ENCODE measurements at places on chromosomes 4 and X.
A peak's percentile ranks its signal among the peaks of the same experiment; 100 is the strongest.

- H3K4me1 ChIP-seq, result no peaks in the 10 kb centered on the region
- no peaks in the 10 kb centered on the region for H3K36me3 ChIP-seq
- H3K27ac ChIP-seq, result no peak overlapping the region
- no peaks in the 10 kb centered on the region for H3K27me3 ChIP-seq
- no peak overlapping the region for H3K4me3 ChIP-seq
Measured at GRCh38 chr4:61143461-61143860, 56.7 kb upstream of the ADGRL3 start.

DNA sequence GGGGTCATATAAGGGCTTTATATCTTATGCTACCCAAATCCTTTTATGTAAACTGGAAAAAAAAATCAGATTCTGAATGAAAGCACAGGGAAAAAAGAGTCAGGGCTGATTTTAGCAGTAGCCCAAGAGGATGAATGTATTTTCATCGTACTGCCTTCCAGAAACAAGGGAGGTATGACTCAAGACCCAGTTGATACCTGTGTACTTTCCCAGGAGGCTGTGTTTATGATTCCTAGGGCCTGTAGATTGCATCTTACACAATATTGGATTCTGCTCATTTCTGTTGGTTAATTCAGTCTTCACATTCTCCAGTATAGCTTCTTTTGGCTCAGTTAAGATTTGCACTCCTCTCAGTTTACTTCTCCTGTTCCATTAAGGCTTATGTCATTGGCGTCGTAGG lies 127.9 kb upstream of the LIMCH1 start:
- no peak for DNase-seq
- H3K36me3 ChIP-seq, result no peaks in the 10 kb centered on the region
- H3K27me3 ChIP-seq, result no peaks in the 10 kb centered on the region
- no peaks in the 10 kb centered on the region for H3K4me1 ChIP-seq
- H3K27ac ChIP-seq, result no peak overlapping the region

DNA sequence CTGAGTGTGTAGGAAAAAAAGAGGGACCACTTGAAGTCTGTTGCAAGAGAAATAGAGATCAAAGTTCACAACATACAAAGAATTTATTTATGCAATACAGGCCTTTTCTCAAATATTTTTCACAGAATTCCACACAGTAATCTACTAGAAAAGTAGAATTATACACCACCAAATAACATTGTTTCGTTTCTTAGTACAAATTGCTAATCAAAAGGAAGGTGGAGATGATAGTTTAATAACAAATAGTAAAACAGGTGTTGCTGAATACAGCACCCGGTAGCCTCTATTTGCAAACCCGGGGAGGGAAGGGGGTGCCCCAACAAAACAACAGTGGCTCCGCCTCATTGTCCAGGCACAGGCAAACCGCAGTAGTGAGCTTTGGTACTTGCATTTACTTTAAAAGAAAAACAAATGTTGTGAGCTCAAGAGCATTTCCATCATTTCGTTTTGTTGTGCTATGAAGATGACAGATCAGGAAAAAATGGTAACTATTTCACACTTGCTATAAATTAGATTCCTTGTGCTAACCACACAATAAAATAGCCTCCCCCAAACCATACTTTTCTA lies 186.4 kb downstream of the DCLK2 start:
- no peak for DNase-seq
- H3K4me3 ChIP-seq, result no peak overlapping the region
- peaks cover 2% of the 10 kb centered on the region for H3K36me3 ChIP-seq

DNA sequence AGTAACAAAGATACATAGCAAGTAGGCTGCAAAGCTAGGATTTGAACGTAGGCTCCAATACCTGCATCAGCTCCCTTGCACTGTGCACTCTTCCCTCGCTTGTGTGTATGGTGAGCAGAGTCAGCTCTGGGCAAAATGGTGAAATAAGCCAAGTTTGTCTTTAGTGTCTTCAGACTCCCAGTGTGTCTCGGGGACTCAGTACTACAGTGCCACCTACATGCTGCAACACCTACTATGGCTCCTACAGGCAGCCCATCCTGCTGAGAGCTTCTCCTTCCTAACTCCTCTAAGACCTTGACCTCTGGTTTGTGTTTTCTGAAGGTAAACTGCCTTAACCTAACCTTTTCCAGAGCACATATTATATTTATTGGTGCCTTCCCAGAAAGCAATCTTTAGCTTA lies 42.5 kb downstream of the RTL9 start:
- no peak overlapping the region for H3K4me3 ChIP-seq
- no peak for DNase-seq
- no peak overlapping the region for H3K27ac ChIP-seq
- no peaks in the 10 kb centered on the region for H3K4me1 ChIP-seq
- H3K27me3 ChIP-seq, result peaks cover 42% of the 10 kb centered on the region

GRCh38 chrX:45309096-45309495 lies 108.4 kb upstream of the DIPK2B start:
- no peak for DNase-seq
- H3K36me3 ChIP-seq, result no peaks in the 10 kb centered on the region
- H3K4me1 ChIP-seq, result no peaks in the 10 kb centered on the region
- H3K4me3 ChIP-seq, result no peak overlapping the region

GRCh38 chr4:153564630-153565525 lies 98.7 kb downstream of the TMEM131L start:
- no peaks in the 10 kb centered on the region for H3K27me3 ChIP-seq
- peaks cover 72% of the 10 kb centered on the region for H3K4me1 ChIP-seq
- H3K36me3 ChIP-seq, result peaks cover 17% of the 10 kb centered on the region

DNA sequence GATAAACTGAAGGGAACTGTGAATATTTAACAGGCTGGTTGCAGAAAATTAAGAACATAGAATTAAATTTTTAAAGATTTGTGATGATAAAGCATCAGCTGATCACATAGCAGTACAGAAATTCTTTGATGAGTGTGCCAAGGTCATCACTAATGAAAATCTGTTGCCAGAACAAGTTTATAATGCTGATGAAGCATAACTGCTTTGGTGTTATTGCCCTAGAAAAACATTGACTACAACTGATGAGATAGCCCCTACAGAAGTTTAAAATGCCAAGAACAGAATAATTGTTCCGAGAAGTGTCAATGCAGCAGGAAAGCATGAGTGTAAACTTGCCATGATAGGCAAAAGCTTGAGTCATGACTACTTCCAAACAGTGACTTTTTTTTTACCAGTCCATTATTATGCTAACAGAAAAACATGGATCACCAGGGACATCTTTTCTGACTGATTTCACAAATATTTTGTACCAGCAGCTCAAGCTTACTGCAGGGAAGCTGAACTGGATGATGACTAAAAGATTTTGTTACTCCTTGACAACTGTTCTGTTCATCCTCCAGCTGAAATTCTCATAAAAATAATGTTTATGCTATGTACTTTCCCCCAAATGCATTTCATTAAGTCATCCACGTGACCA lies 1136.6 kb downstream of the FAT4 start:
- no peak overlapping the region for H3K27ac ChIP-seq
- DNase-seq, result no peak
- no peak overlapping the region for H3K4me3 ChIP-seq

DNA sequence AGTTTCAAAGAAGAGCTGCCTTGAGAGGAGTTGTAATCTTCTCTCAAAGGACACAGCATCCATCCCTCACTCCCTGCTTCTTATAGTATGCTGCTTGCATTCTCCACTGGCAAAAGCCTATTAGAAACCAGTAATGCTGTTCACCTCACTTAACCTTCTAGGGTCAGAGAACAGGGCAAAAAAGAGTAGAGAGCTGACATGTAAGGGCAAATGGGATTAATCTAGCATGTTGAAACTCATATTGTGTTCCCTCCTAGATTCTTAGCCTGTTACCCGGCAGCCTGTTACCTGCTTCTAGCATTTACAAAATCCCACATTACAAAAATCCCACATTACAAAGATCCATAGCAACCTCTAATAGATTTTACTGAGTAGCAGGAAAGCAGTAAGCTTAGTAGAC lies 244.7 kb downstream of the SLC7A11 start:
- DNase-seq, result no peak
- H3K4me3 ChIP-seq, result no peak overlapping the region
- H3K4me1 ChIP-seq, result no peaks in the 10 kb centered on the region
- no peaks in the 10 kb centered on the region for H3K36me3 ChIP-seq

GRCh38 chrX:137549851-137550664 lies 15.9 kb upstream of the ZIC3 start:
- peak overlapping the region; percentile 74 for H3K4me3 ChIP-seq
- DNase-seq, result no peak
- peaks cover 52% of the 10 kb centered on the region for H3K27me3 ChIP-seq
- no peaks in the 10 kb centered on the region for H3K36me3 ChIP-seq
- H3K27ac ChIP-seq, result no peak overlapping the region
- peaks cover 5% of the 10 kb centered on the region for H3K4me1 ChIP-seq

- no peaks in the 10 kb centered on the region for H3K4me1 ChIP-seq
- no peaks in the 10 kb centered on the region for H3K36me3 ChIP-seq
- H3K4me3 ChIP-seq, result no peak overlapping the region
- no peak for DNase-seq
- H3K27me3 ChIP-seq, result no peaks in the 10 kb centered on the region
Measured at GRCh38 chr4:125008676-125009075, 296.1 kb upstream of the ANKRD50 start.

- H3K36me3 ChIP-seq, result no peaks in the 10 kb centered on the region
- H3K27ac ChIP-seq, result no peak overlapping the region
- H3K27me3 ChIP-seq, result peaks cover 5% of the 10 kb centered on the region
- DNase-seq, result no peak
- H3K4me3 ChIP-seq, result no peak overlapping the region
- H3K4me1 ChIP-seq, result no peaks in the 10 kb centered on the region
Measured at GRCh38 chr4:3637326-3638016, 105.2 kb upstream of the LRPAP1 start.

DNA sequence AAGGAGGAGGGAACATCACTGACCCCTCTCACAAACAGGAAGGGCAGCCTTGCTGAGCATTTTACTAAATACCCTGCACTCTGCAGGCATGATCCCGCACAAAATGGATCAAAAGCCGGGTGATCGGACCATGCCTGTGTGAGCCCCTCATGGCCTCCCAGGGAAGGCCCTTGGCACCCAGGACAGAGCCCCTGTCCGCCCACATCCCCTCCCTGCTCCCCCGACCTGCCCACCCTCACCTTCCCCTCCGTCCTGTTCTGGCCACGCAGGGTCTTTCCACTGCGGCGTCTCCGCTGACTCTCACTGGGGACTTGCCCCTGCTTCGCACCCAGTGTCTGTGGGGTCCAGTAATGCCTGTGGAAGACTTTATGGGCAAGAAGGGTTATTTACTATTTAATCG lies 105.0 kb downstream of the HMX1 start:
- no peaks in the 10 kb centered on the region for H3K36me3 ChIP-seq
- no peak overlapping the region for H3K27ac ChIP-seq
- no peaks in the 10 kb centered on the region for H3K4me1 ChIP-seq
- no peak overlapping the region for H3K4me3 ChIP-seq
- no peak for DNase-seq

Data from activated T-cell treated with anti-CD3 and anti-CD28 coated beads, Interleukin-2, amount 50 U/mL, for 72 hours (primary cell).